ENCODE measurements at places on chromosomes 1 and 21. TPM values are rescaled to one million over a fixed set of nuclear protein-coding genes. Genes with fewer than 3 reads are reported as not detected.

- no peaks in the 10 kb centered on the region for H3K4me1 ChIP-seq
- H3K36me3 ChIP-seq, result peaks cover 14% of the 10 kb centered on the region
- H3K4me3 ChIP-seq, result no peak overlapping the region
Observed at GRCh38 chr1:96651517-96651916, 70.1 kb upstream of the PTBP2 start.

- H3K27ac ChIP-seq, result no peak overlapping the region
- H3K27me3 ChIP-seq, result no peaks in the 10 kb centered on the region
- peak overlapping the region; percentile 38 for H3K4me3 ChIP-seq
- no peak for DNase-seq
- peaks cover 34% of the 10 kb centered on the region for H3K4me1 ChIP-seq
Observed at GRCh38 chr1:151705753-151706463, 10.7 kb downstream of the CELF3 start.

Gene PADI6
- total RNA-seq, result not detected

GRCh38 chr1:9689971-9690381 is 38.4 kb downstream of the PIK3CD start:
- DNase-seq, result peak; percentile 20
- peaks cover 70% of the 10 kb centered on the region for H3K27me3 ChIP-seq
- H3K4me3 ChIP-seq, result peak overlapping the region; percentile 85

- H3K4me1 ChIP-seq, result no peaks in the 10 kb centered on the region
- H3K36me3 ChIP-seq, result no peaks in the 10 kb centered on the region
- no peak overlapping the region for H3K27ac ChIP-seq
- DNase-seq, result no peak
- no peak overlapping the region for H3K4me3 ChIP-seq
- peaks cover 6% of the 10 kb centered on the region for H3K27me3 ChIP-seq
Observed at GRCh38 chr1:110475362-110476027, 24.5 kb downstream of the PROK1 start.

DNA sequence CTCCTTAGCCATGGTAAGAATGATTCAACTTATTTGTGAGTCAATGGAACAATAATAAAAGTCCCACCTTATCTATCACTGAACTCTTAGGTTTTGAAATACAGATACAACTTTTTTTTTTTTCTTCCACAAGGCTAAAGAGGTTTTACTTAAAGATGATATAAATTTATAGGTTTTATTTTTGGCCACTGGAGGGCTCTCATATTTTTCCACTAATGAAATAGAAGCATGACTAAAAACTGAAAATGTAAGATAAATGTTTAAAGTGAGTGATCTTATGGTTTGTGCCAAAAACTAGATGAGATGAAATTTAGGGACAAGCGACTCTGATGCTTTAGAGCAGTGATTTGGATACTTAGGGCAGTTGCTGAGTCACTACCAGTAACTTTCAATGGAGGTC is 499.0 kb downstream of the NUF2 start:
- no peak overlapping the region for H3K27ac ChIP-seq
- H3K4me3 ChIP-seq, result no peak overlapping the region
- no peaks in the 10 kb centered on the region for H3K4me1 ChIP-seq
- no peaks in the 10 kb centered on the region for H3K27me3 ChIP-seq
- H3K36me3 ChIP-seq, result no peaks in the 10 kb centered on the region

GRCh38 chr1:234771642-234772344 is 161.8 kb upstream of the IRF2BP2 start:
- H3K4me1 ChIP-seq, result peaks cover 40% of the 10 kb centered on the region
- no peak overlapping the region for H3K4me3 ChIP-seq
- H3K36me3 ChIP-seq, result no peaks in the 10 kb centered on the region
- DNase-seq, result no peak
- H3K27me3 ChIP-seq, result no peaks in the 10 kb centered on the region

Gene B3GALT2
- 0.84 TPM for total RNA-seq

Data from neural crest cell (in vitro differentiated cells).